ENCODE measurements at places on chromosomes 1 and 21.

GRCh38 chr1:15201849-15202551 lies 45.0 kb upstream of the FHAD1 start:
- DNase-seq = no peak

GRCh38 chr1:213050745-213051126 lies 305 bp upstream of the RPS6KC1 start:
- DNase-seq = no peak

- no peak for DNase-seq
Observed at GRCh38 chr1:231020139-231020601, 19.9 kb downstream of the FAM89A start.

GRCh38 chr1:51642739-51643142 lies 25.8 kb downstream of the OSBPL9 start:
- DNase-seq = no peak

GRCh38 chr1:16173447-16174260 lies 17.8 kb upstream of the EPHA2 start:
- DNase-seq = no peak

GRCh38 chr21:38925923-38926322 lies 120.2 kb downstream of the ETS2 start:
- no peak for DNase-seq

- DNase-seq = no peak
Observed at GRCh38 chr21:45154511-45155508, 80.4 kb downstream of the ADARB1 start.

- no peak for DNase-seq
Observed at GRCh38 chr1:200279810-200280411, 129.9 kb downstream of the ZNF281 start.

DNA sequence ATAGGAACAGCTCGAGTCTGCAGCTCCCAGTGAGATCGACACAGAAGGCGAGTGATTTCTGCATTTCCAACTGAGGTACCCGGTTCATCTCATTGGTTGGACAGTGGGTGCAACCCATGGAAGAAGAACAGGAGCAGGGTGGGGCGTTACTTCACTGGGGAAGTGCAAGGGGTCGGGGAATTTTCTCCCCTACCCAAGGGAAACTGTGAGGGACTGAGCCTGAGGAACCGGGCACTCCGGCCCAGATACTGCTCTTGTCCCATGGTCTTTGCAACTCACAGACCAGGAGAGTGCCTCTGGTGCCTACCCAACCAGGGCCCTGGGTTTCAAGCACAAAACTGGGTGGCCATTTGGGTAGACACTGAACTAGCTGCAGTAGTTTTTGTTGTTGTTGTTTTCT lies 307.1 kb downstream of the AMY1C start:
- DNase-seq = no peak

DNA sequence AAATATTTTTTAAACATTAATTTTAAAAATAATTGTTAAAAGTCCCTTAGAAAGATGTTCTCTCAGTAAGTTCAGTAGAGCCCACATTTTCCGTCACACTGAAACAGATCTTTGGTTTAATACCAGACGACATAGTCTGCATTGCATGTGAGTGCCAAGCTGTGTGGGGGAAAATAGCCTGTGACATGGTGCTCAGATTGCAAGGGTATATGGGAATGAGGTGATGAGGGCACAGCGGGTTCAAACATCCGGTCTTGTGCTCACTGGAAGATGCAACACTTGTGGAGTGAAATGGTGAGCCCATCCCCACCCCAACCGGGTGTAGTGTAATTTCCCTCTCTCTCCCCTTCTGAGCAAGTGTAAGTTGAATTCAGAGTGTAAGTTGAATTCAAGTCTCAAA lies 114.3 kb downstream of the PEX14 start:
- no peak for DNase-seq

All from stimulated activated CD4-positive, alpha-beta T cell treated with anti-CD3 and anti-CD28 coated beads, TNF-alpha, amount 100 ng/mL, for 4 hours (primary cell).